Uterus (tissue), 4 donors: ENCODE measurements at places on chromosomes 1 and 21.

GRCh38 chr1:31376375-31377134, 3.7 kb upstream of the FABP3 start:
- DNase-seq = no peak

DNA sequence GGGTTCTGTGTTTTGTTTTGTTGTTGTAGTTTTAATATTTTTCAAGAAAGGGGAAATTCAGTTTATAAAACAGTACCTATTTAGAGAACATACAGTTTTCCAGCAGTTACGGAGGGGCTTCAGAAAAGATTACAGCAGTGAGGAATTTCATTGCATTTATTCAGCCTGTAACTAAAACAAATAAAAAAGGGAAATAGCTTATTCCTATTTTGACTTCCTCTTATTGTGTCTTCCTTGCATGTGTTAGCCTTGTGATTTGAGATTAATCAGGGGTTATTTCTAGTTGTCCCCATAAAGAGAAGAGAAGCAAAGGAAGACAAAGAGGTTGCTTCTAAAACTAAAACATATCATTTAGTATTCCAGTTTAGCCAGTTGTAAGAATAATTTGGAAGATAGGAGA, 35.0 kb downstream of the CTTNBP2NL start:
- DNase-seq = no peak

DNA sequence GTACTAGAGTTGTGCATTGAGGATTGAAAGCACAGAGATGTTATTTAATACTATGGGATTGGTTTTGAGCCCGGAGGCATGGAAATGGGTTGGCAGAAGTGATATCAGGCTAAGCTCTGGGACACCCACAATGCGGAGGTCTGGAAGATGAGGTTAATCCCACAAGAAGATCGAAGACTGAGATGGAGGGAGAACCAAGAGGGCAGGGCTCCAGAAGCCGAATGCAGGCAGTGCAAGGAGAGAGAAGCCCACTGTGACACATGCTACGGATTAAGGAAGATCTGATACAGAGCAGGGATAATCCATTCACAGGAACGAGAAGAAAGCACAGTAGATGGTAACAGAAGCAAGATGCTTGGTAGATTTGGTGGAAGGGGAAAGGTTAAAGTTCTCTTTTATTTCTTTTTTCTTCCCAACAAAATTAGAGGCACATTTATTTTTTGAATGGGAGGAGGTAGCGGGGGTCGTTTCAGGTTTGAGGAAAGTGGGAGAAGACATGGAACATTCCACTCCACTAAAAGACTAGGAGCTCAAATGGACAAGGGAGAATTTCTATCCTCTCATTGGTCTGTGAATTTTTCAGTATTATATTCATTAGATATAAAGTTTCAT, 113.2 kb downstream of the NCAM2 start:
- DNase-seq = no peak

DNA sequence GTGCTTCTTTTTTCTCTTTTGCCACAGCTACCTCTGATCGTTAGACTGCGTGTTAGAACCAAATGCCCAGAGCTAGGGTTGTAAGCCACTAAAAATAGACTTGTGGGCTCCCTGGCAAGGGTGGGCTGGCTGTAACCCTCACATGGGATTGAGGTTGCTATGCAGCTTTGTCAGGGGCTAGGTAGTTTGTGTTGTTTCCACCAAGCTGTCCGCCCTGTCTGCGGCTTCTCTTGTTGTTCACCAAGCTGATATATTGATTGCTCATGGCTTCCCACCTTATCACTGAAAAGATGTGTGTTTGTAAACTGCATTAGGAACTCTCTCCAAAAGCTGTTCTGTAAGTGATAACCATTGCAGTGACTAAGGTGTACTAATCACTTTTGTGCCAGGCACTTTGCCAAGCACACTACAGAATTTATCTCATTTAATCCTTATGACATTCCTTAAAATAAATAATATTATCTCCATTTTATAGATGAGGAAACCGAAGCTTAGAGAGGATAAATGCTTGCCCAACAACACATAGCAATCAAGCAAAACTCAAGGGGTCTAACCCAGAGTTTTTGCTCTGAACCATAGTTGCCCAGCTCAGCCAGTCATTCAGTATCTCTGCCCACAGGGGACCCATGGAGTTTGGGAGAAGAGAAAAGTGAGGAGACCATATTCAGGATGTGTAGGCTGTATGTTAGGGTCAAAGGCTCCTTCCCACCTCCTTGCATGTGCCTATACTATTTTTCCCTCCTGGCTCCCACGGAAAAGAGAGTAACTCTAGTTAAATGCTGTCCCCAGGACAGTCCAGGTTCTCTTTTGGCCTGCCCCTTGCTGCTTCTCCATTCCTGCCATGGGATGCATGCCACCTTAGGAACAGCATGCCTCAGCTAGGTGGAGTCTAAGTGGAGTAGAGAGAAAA, 42.2 kb upstream of the TARBP1 start:
- DNase-seq = no peak

DNA sequence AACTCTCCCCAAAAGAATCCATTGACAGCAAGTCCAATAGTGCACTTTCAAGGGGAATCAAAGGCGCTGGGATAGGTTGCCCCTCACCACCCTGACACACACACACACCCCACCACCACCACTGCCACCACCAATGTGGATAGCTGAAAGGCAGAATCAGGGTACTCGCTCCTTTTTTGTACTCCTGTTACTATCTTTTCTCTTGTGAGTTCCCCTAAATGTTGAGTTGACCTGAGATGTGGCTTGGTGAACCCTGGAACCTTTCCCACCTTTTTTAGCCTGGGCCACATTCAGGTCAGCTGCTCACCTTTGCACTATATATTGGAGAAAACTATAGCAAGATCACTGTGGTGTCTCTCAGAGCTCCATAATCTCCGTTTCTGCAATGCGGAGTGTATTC, 3.9 kb downstream of the S100A8 start:
- no peak for DNase-seq
